ENCODE measurements at places on chromosomes 4 and X.

DNA sequence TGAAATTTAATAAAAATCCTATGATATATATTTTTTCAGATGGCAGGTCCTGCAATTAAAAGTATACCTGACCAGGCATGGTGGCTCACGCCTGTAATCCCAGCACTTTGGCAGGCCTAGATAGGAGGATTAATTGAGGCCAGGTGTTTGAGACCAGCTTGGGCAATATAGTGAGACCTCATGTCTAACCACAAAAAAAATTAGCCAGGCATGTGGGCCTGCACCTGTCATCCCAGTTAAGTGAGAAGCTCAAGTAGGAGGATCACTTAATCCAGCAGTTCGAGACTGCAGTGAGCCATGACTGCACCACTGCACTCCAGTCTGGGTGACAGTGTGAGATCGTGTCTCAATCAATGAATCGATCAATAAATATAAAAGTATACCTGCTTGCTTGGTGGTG, 2.5 kb downstream of the OCIAD2 start:
- DNase-seq = no peak

GRCh38 chr4:99921174-99921573, 25.2 kb downstream of the DNAJB14 start:
- DNase-seq = no peak

DNA sequence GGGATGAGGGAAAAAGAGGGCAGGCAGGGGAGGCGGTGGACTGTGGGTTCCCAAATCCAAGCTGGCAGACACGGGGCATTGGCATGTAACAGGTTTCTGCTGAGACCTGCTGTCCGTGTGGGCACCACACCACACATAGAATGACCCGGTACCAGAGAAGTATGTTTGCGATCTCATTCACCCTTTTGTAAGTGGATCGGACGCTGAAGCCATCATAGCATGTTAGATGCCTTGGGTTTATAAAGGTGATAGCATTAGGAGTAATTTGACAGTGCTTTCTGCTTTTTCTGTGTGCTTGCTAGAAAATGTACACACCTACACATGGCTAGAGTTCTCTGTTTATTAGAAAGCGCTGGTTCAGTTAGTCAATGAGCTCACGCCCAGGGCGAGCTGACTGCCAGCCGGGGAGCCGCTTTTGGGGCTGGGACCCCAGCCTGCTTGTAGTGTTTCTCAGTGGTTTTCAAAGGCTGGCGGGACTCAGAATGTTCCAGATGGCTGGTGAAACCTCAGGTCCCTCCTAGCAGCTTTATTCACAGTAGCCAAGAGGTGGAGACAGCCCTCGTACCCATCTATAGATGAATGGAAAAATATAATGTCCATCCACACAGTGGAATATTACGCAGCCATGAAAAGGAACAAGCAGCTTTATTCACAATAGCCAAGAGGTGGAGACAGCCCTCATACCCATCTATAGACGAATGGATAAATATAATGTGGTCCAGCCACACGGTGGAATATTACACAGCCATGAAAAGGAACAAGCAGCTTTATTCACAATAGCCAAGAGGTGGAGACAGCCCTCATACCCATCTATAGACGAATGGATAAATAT, 579 bp downstream of the IL3RA start:
- DNase-seq = no peak

DNA sequence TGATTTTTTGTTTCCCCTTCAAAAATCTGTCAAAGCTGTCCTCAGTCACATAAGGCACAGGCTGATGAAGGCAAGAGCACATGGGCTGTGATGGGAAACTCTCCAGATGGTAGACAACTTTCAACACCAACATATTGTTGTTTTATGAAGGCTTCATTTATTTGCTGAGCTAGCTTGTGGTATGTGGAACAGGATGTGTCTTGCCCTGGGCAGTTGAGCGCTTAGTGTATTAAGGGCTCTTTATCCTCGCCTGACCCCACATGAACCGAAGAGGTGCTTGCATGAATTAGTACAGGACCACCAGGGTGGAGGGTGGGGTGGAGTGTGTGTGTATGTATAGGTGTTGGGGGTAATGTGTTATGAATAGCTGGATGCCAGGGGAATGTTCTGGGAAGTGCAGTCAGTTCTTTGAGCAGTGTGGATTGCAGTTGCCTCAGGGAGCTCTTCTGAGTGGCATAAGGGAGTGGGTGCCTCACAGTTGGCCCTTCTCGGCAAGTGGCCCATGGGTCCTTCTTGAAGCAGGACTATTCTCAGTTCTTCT, 103.1 kb downstream of the PHEX start:
- DNase-seq = no peak

DNA sequence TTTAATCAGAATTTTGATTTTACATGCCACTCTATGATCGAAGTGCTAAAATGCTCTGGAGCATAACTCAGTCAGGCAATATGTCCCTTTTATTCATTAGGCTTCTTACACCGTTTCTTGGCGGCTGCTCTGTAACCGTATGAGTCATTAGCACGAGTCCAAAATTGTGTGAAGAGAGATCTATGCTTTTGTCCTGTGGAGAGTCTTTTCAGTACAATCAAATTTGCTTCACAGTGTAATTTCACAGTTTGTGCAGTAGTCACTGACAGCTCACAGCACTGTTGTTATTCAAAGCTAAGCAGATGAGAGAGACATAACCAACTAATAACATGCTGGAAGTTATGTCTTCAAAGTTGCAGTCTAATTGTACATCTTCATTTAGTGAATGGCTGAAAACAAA, 167.8 kb downstream of the PCDH10 start:
- no peak for DNase-seq

DNA sequence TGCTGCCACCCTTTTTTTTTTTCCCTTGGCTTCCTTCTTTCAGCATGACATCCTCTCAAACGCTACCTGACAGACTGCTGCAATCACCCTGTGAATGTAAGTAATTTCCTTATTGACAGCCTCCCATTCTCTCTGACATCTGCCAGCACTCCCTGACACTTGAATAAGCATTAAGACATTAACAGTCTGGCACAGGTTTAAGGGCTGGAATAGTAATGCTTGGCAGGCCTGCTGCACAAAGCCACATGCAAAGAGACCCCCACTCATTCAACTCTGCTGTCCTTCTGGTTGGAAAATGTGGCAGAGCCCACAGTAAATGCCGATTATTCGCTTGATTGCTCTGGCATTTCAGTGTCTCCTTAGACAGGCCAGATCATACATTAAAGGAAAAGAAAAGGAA, 28.1 kb upstream of the RASGEF1B start:
- DNase-seq = no peak

- no peak for DNase-seq
These were observed 104.4 kb upstream of the ARHGAP24 start for GRCh38 chr4:85370400-85371032.

DNA sequence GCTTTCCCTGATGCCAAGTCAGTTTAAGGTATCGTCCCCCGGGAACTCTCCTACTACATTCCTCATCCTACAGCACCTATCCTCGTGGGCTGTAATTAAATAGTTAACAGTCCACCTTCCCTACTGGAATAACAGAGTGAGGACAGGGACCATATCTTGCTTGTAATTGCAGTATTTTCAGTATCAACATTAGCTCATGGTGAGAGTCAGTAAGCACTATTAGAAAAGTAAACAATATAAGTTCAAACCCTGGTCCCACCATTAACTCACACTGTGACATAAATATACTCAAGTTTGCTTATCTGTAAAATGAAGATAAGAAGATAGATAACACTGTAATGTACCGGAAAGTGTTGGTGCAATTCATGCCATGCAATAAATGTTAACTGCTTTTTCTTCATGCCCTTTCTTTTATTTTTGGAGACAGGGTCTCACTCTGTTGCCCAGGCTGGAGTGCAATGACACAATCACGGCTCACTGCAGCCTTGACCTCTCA, 61.3 kb downstream of the SH3RF1 start:
- no peak for DNase-seq

DNA sequence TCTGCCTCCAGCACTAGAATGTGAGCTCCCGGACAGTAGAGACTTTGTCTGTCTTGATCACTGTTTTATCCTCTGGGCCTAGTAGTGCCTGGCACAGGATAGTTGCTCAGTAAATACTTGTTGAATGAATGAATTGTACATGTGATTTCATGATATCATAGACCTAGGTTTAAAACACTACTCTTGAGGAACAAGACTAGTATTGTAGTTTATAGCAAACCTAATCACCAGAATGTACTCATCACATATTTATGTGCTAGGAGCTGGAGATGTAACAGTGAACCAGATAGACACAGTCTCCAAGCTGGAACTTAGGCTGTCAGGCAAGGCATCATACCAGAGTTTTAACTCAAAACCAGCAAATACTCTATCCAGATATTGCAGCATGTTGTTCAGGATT, 23.5 kb downstream of the GAB3 start:
- DNase-seq = no peak

- no peak for DNase-seq
These were observed 7.3 kb upstream of the INTS6L start for GRCh38 chrX:135513130-135513515.

DNA sequence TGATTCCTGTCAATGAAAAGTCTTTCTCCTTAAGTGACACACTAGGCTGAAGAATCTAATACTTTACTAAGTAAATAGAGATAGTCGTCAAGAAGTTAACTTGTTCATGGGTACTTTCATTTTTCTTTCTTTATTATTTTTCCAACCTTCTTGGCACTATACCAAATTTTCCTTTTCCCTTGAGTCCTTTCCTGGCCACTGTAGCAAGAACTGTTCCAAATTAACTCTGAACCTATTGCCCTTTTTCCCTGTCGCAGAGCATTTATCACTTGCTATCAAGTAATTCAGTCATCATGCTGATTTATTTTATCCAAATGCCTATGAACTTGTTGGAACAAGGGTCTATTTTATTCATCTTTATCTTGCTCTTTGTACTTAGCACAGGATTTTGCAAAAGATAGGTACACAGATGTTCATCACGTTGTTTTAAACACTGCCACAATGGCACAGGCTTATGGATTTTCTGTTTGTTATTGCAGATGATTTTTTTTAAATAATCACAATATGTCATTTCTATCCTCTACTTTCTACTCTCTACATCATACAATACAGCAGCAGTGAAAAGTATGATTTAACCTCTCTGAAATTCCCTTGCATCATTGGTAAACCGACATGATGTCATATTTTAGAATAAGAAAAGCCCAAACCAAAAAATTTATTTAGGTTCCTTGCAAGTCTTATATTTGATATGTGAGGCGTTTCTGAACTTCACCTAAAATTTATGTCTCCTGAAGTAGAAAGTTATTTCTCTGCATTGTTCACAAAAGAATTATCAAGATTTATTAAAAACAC, 2352.3 kb downstream of the PCDH7 start:
- DNase-seq = no peak

GRCh38 chrX:153933748-153934147, 1.1 kb downstream of the NAA10 start:
- no peak for DNase-seq

DNA sequence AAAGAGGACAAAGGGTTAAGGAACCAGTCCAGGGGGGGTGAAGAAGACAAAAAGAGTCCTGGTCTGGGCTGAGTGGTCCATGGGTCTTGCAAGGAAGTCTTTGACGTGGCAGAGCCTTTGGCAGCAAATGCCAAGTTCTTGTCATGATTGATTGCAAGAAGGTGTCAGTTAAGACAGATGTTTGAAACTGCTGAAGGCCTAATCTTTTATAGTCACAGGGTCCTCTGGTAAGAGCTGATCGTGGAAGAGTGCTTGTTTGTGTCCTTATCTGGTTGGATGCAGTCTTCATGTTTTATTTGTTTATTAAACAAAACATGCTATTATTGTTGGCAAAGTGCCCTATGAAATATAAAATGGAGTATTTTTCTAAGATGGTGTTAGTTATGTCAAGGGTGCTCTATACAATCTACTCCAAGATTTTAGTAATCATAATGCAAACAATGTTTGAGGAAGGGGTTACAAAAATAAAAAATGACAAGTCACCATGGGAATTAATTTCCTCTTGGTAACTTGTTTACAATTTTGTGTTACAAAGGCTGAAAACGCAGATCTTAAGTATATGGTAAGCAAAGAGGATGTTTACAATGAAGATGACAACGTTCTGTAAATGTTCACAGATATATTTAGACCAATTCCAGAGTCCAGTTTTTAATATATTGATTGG, 85.9 kb downstream of the MAGED4 start:
- no peak for DNase-seq

DNA sequence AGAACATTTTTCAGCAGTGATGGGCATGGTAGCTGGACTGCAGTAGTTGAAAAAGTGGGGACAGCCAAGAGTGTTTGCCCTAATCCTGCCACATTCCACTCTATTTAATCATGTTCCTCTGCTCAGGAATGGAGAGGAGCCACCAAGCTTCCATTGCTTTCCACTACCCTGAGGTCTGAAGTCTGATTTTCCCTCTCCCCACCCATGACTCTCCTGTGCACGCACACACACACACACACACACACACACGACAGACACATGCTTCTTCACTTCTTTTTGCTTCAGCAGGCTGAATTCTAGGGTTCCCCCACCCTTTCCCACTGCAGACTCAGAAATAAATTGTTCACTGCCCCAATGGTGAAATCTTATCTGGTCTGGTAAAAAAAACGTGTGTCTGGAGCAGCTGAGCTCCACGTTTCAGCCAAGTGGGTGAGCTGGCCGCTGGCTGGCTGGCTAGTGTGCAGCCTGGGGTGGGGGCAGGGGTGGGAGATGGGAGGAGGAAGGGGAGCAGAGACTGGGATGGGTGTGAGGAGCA, 142.7 kb upstream of the NALF2 start:
- DNase-seq = no peak

DNA sequence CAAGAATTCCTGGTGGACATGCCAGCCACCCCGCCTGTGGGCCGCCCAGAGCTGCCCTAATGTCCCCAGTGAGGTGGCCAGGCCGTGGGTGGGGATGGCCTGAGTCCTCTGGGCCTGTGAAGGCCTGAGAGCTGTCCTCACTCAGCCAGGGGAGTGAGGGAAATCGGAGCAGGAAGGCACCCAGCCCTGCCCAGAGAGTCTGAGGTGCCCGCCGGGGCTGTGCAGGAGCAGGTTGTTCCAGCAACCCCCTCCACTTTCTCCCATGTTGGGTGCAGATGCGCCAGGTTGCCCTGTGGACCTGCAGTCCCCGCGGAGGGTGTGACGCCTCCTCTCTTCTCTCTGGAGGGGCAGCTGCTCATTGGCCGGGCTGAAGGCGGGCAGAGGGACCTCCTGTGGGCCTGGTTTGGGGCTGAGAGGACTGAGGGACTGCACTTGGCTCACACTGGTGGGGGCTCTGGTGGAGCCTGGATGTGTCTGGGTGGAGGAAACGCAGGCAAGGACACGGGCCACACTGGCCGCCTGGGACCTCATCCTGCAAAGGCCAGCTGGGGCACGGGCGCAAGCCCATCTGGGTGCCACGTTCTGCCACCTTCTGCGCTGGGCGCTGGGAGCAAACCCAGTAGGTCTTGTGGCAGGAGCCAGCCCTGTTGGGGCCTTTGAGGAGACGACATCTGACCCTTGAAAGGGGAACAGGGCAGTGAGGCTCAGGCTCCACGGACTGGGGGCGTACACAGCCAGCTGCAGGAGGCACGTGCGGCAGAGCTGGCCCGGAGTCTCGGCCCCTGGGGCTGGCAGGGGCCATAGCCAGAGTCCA, 14.0 kb downstream of the DOK7 start:
- no peak for DNase-seq

DNA sequence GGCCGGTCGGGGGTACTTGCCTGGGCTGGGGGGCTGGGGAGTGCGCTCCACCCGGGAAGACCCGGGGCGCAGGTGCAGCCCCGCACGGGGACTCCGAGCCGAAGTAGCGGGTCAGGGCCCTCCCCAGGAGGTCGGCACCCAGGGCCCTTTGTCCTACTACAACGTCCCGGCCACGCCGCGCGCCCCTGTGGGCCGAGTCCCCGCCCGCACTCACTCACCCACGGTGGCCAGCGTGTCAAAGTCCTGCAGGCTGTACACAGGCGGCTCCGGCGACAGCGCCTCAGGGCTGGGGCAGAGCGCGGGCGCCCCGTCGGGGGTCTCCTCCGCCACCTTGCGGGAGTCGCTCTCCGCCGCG, 602 bp downstream of the PRKX start:
- DNase-seq = no peak
